KBM-7 (cell line): ENCODE measurements at places on chromosomes 16 and 17.

DNA sequence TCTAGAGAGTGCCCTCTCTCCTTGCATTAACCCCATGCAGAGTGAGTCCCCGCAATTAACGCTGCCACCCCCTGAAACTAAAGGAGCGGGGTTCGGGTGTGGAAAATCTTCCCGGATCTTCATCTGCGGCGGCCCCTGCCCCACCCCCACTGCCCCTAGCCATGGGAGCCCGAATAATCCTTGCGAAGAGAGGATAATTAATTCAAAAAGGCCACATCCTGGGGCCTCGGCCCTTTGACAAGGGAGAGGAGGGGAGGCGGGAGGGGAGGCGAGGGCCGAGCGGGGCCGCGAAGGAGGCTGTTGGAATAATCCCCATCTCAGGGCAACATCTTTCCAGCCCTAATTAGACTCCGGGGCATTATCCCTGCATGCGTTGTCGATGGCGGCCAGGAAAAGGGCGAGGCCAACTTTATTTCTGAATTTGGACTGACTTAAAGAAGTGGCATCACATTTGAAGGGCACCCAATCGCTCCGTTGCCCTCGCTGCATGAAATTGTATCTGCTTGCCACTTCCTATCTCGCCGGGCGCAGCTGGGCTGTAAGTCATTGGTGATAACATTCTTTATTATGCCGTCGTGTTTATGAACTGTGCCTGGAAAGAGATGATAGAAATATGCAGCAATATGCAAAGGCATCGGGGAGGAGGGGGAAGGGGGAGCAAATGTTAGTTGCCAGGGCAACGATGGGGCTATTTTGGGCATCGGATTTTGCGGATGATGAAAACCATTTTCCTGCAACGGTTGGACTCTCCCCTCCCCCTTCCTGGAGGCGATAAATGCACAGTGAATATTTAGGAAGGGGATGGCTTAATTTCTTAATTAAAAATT lies 387.1 kb upstream of the TNRC6C start:
- DNase-seq: peak; percentile 64

- DNase-seq: no peak
Measured at GRCh38 chr17:49439673-49440571, 25.2 kb upstream of the PHB1 start.

GRCh38 chr16:84790301-84790700 lies 29.5 kb upstream of the CRISPLD2 start:
- no peak for DNase-seq

DNA sequence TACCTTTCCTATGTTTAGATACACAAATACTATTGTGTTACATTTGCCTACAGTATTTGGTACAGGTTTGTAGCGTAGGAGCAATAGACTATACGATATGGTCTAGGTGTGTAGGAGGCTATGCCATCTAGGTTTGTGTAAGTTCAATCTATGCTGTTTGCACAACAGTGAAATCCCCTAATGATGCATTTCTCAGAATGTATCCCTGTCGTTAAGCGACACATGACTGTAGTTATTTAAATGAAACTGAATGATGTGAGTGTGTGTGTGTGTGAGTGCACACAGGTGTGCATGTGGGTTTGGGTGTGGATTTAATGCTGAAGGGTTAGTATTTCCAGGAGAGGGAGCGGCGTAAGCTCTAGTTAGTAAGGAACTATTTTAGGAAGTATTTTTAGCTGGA lies 34.6 kb upstream of the SMIM36 start:
- DNase-seq: no peak

DNA sequence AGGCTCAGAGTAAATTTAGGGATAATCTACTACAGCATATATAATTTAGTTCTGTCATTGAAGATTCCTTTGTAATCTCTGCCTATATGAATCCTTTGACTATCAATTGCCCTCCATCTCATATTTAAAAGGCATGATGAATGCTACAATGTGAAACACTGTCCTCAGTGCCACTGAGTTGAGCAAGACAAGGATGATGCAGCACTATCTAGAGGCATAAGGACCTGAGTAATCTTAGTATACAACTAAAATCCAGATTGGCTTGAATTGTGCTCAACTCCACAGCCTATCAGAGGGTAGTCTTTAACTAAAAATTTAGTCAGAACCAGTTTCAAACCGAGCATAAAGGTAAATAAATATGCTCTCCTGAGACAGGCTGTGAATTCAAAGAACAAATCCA lies 11.6 kb upstream of the STRADA start:
- DNase-seq: no peak

- no peak for DNase-seq
Measured at GRCh38 chr17:38996660-38997337, 29.6 kb upstream of the FBXO47 start.

DNA sequence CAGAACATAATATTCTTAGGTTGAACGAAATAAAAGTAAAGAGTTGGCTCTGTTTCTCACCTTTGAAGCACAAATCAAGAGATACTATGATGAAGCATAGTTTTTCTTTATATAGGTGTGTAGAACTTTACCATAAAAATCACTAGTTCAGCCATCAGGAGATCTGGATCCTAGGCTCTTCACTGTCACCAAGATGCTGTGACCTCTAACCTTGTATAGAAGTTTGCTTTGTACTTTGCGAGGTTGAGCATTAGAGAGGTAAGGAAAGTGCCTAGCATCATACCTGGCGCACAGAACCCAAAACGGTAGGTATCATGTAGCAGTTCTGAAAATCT lies 553 bp upstream of the CDC6 start:
- DNase-seq: no peak

DNA sequence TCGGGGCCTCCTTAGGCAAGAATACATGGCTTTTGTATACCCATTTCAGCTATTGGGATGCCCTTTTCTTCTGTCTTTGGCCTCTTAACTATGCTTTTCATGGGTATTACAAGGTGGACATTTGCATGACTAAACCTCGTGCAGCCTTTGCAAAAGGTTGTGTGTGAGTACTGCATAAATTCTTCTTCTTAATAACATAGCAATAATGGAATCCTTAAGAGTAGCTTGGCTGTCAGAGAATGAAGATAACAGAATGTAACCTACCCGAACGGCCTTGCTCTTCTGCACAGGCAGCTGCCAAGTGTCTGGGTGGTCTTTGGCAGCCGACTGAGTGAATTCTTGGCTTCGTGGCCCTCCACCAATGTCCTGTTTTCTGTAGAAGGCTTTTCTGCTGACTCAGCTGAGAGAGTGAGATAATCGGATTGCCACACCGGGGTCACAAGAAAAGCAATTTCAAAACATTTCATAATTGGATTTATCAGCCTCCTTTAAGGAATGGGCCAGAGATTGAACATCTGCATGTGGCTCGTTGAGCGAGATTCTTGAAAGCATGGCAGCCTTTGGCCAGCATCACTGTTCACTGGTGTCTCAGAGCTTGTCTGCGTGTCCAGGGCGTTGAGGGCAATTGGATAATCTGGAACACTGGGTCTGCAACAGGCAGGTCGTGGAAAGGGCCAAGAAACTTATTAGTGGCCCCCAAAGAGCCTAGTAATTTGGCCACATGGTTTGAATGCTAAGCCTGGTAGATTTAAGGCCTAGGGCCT lies 13.4 kb downstream of the IRF8 start:
- DNase-seq: no peak

DNA sequence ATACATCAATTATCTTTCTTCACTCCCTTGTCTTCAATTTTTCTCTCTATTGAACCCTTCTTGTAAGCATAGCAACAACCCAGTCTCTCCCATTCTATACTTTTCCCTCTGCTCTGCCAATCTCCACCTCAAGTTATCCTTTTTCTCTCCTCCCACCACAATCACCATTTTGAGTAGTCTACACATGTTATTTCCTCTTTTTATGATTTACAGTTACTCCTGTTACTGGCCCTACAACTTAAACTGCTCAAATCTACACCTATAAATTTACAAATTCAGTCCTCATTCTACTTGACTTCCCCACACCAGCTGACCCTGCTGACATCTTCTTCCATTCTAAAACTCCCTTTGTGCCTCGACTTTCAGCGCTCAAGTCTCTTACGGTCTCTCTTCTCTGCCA lies 84.6 kb downstream of the SPAG9 start:
- DNase-seq: peak; percentile 63

DNA sequence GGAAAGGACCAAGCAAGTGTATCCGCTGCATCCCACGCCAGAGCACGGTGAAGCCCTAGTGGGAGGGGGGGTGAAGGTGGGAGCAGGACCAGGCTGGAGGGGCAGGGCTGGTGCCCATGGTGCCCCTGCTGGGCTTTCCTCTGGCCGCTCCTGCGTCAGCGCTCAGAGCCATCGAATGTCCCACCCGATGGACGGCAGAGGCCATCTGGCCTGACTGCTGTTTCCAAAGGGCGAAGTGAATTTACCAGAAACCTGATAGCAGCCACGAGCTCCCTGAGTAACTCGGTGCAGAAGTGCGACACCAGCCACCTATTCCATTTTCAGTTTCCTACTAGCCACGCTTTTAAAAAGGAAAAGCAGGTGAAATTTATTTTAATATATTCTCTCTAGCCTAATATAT lies 203.6 kb upstream of the CIBAR2 start:
- no peak for DNase-seq

GRCh38 chr16:59296888-59297287 lies 562.8 kb upstream of the GOT2 start:
- DNase-seq: no peak

GRCh38 chr16:17131351-17131750 lies 339.4 kb downstream of the XYLT1 start:
- no peak for DNase-seq

GRCh38 chr17:64126918-64127317 lies 3.0 kb downstream of the ERN1 start:
- DNase-seq: no peak

DNA sequence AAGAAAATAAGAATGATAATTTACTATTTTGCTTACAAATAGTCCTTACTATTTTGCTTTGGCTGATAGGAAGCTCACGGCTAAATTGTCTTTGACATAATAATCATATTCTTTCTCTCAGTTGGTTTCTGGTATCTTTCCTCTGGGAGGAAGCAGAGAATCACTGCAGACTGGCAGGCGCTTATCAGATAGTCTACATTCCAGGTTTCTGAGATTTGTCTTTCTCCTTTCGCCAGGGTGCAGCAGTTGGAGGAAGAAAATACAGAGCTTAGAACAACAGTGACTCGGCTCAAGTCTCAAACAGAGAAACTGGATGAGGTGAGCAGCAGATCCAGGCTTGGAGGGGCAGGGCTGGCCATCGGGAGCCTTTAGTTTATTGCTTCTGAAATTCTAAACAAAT lies 136.1 kb downstream of the RAB11FIP4 start:
- no peak for DNase-seq

DNA sequence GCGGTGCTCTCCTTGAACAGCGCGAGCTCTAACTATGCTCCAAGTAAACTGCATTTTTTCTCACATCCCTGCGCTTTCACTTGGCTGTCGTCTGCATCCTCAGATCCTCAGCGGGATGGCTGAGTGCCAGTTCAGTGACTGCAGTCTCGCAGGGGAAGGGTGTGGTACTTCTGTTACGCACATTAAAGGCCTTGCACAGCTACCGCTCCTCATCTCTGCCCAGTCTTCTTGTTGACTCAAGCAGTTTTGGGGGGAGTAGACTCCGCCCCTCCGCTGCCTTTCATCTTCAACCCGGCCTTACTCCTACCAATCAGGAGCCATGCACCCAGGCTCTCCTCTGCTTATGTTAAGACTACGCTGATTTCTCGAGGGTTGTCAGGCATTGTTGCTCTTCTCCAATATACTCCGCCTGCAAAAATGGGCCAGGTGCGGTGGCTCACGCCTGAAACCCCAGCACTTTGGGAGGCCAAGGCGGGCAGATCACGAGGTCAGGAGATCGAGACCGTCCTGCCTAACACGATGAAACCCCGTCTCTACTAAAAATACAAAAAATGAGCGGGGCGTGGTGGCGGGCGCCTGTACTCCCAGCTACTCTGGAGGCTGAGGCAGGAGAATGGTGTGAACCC lies 10.0 kb downstream of the ATP5PD start:
- DNase-seq: no peak

GRCh38 chr17:79036596-79036995 lies 12.6 kb downstream of the C1QTNF1 start:
- no peak for DNase-seq

- DNase-seq: no peak
Measured at GRCh38 chr17:20993863-20994778, 48.7 kb downstream of the USP22 start.

GRCh38 chr17:67666028-67666427 lies 51.7 kb upstream of the NOL11 start:
- DNase-seq: no peak

- DNase-seq: no peak
Measured at GRCh38 chr16:88735616-88736015, 29.3 kb downstream of the CTU2 start.

DNA sequence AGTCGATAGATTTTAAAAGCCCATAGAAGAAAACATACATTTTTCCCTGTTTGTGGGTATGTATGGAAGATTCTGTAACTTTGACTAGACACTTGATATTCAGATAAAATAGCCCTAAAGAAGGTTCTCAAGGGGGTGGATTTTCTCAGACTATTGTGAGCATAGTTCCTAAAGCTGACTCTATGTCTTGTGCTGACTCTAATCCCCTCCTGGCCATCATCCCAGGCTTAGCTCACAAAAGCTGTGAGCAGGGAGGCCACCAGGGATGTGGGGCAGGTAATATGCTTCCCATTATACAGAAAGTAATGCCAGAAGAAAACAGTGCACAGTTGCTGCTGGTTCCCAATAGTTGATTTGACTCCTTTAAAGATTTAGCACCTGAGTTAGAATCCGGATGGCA lies 32.0 kb downstream of the CDH13 start:
- no peak for DNase-seq

DNA sequence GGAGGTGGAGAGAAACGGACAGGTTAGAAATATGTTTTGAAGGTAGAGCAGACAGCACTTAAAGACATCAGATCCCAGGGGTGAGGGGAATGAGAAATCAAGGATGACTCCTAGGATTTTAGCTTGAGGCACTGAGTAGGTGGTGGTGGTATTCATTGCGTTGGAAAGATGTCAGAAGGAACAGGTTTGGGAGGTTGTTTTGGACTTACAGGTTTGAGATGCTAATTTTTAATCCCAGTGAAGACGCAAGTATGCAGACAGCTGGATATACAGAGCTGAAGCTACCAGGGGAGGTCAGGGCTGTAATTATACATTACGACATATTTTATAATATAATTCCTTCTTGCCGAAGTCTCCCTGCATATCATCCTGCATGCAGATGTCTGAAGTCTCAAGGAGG lies 433.3 kb downstream of the XYLT1 start:
- DNase-seq: no peak

DNA sequence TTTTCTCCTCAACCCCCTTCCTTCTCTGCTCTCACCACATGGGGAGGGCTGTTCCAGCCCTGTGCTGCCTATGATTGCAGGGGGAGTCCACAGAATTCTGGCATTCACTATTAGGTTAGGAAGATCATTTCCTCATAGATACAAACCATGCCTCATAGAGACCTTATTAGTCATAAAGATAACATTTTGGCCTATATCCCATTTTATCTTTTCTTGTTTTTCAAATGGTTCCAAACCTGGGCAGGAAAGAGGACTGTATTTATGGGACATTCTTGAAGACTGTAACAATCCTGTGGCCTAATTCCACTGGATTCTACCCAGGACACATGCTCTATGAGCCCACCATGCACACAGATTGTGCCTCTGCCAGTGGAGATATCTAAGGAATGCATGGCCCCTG lies 51.7 kb downstream of the ASIC2 start:
- DNase-seq: no peak
